Aorta (tissue), 5 donors: ENCODE measurements at places on chromosomes 12 and 14. TPM values are rescaled to one million over a fixed set of nuclear protein-coding genes. Genes with fewer than 3 reads are reported as not detected.

DNA sequence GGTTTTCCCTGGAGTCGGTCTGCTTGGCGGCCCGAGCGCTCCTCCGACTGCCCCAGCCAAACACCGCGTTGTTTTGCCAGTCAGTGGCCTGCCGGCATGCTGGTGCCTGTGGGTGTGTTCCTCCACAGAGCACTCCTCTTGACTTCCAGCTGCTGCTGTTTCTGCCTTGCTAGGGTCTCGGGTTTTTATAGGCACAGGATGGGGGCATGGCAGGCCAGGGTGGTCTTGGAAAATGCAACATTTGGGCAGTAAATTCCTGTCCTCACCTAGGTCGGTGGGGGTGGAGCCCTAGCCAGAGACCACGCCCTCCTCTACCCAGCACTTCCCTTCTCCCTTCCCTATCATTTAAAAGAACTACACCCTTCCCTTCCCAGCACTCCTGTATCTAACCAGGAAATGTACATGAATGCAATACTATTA, 34.7 kb upstream of the VASH1 start:
- H3K4me3 ChIP-seq = no peak overlapping the region
- H3K27me3 ChIP-seq = peaks cover 1% of the 10 kb centered on the region
- H3K4me1 ChIP-seq = no peaks in the 10 kb centered on the region
- DNase-seq = no peak
- no peaks in the 10 kb centered on the region for H3K36me3 ChIP-seq
- no peak overlapping the region for H3K27ac ChIP-seq

GRCh38 chr14:70916799-70917198, 9.5 kb downstream of the PCNX1 start:
- H3K27ac ChIP-seq = no peak overlapping the region
- H3K4me3 ChIP-seq = no peak overlapping the region
- H3K4me1 ChIP-seq = no peaks in the 10 kb centered on the region
- H3K36me3 ChIP-seq = no peaks in the 10 kb centered on the region
- H3K27me3 ChIP-seq = no peaks in the 10 kb centered on the region
- no peak for DNase-seq

- H3K27ac ChIP-seq = no peak overlapping the region
- no peaks in the 10 kb centered on the region for H3K27me3 ChIP-seq
- DNase-seq = peak; percentile 94
- no peaks in the 10 kb centered on the region for H3K36me3 ChIP-seq
- no peaks in the 10 kb centered on the region for H3K4me1 ChIP-seq
Observed at GRCh38 chr12:106303202-106303820, 778 bp downstream of the TCP11L2 start.

DNA sequence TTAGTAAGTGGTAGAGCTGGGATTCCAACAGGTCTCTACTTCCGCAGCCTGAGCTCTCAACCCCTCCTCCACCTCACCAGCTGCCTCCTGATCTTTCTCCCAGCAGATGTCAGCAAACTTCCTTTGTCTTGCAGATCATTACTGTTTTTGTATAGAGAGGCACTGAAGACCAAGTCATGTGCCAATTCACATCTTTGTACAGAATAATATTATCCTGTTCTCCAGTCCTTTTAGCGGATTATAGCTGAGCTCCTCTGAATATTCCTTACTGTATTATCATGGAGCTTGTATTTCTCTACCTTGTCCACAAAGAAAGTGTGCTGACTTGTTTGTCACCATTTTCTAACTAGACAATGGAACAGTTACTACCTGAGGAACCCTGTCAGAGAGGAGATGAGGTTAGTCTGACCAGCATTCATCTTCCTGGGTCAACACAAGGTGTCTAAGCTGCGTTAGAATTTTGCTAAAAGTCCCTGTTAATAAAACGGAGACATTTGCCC, 142.3 kb upstream of the ARHGAP5 start:
- no peaks in the 10 kb centered on the region for H3K4me1 ChIP-seq
- H3K36me3 ChIP-seq = peaks cover 1% of the 10 kb centered on the region
- no peak for DNase-seq
- H3K27ac ChIP-seq = no peak overlapping the region
- H3K27me3 ChIP-seq = no peaks in the 10 kb centered on the region

DNA sequence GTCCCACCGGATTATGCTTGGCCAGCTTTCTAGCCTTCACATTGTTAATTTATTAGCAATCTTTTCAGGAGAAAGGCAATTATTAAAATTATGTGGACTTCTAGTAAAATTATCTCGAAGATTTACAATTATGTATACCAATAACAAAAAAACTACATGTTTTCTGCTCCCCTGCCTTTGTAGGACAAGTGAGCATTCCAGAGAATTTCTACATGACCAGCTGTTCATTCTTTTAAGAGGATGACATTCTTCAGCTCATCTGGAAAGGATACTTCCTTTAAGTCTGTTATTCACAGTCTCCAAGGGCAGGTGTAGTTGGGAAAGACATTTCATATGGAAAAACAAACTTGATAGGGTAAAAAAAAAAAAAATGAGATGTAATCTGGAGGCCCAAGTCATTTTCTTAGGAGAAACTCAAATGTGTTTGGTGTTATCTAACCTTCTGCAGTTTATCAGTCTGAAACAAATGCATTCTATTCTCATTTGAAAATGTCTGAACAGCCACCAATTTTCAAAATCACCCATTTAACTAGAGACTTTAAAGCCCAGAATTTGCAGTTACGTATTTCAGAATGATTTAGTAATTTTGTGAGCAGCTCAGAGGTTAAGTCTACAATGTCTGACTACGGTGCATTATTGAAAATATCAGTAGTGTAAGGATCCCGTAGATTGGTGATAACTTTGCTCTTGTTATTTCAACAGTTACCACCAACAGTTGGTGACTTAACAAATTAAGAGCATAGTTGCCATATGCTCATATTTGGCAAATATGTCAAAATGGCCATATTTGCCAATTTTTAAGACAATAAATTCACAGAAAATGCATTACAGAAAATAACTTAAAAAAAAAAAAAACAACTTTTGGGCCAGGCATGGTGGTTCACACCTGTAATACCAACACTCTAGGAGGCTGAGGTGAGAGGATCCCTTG, 1.8 kb upstream of the PHLDA1 start:
- H3K27me3 ChIP-seq = no peaks in the 10 kb centered on the region
- no peaks in the 10 kb centered on the region for H3K4me1 ChIP-seq
- peak overlapping the region; percentile 8 for H3K27ac ChIP-seq
- no peak overlapping the region for H3K4me3 ChIP-seq

DNA sequence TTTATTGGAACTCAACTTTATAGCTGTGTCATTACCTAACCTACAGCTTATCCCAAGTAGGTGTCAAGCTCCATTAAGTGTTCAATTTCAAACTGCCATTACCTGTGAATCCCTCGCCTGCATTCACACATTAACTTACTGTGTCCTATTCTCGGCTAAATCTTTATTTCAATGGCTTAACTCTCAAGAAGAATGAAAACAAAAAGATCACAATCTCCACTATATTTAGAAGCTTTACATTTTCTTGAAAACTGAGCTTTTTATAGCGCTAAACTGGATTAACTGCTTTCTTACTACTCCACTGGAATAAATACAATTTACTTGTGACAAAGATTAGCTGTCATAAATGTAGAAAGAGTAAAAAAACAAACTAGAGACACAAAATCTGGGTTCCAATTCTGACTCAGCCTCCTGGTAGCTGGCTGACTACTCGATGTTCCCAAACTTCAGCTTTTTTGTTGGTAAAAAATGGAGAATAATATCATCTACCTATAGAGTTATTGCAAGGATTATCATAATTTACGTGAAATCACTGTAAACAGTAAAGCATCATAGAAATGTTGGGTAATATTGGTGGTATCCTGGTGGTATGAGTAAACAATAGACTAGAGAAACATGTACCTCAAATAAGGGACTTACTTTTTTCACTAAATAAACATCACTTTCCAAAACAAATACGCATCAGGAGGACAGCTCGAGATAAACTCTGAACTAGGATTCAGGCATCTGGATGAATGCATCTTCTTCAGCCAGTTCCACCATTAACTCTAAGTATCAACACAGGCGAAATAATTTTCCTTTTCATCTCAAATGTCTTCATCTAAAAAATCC, 1.7 kb downstream of the RALGAPA1 start:
- H3K4me1 ChIP-seq = no peaks in the 10 kb centered on the region
- no peak overlapping the region for H3K27ac ChIP-seq
- H3K27me3 ChIP-seq = no peaks in the 10 kb centered on the region
- peak overlapping the region; percentile 43 for H3K4me3 ChIP-seq
- H3K36me3 ChIP-seq = no peaks in the 10 kb centered on the region
- no peak for DNase-seq

DNA sequence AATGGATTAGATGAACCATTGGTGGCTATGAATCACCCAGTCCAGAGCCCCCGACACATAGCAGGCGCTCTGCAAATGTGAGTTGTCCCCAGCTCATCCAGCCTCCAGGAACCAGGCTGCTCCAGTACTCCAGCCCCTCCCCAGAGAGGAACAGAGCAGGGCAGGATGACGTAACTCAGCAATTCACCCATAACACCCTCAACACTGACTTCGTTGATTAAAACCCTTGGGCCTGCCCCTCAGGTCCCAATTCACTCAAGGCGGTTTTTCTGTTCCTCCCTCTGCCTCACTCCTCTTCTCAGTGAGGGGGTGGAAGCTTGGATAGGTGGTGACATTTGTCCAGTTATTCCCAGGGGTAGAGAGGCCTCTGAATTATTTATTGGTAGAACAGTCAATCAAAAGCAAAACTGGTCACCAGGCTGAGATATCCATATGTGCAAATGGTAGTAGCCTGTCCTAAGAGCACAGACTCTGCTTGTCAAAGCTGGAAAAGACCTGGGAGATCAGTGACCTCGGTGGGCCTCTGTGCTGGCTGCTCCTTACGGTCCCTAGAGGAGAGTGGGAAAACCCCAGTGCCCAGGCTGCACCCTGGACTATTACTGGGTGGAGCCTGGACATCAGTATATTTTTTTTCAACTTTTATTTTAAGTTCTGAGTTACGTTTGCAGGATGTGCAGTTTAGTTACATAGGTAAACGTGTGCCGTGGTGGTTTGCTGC, 97.0 kb downstream of the CMKLR1 start:
- H3K36me3 ChIP-seq = no peaks in the 10 kb centered on the region
- H3K27me3 ChIP-seq = no peaks in the 10 kb centered on the region
- no peak for DNase-seq
- H3K4me3 ChIP-seq = no peak overlapping the region
- H3K4me1 ChIP-seq = no peaks in the 10 kb centered on the region
- H3K27ac ChIP-seq = no peak overlapping the region

DNA sequence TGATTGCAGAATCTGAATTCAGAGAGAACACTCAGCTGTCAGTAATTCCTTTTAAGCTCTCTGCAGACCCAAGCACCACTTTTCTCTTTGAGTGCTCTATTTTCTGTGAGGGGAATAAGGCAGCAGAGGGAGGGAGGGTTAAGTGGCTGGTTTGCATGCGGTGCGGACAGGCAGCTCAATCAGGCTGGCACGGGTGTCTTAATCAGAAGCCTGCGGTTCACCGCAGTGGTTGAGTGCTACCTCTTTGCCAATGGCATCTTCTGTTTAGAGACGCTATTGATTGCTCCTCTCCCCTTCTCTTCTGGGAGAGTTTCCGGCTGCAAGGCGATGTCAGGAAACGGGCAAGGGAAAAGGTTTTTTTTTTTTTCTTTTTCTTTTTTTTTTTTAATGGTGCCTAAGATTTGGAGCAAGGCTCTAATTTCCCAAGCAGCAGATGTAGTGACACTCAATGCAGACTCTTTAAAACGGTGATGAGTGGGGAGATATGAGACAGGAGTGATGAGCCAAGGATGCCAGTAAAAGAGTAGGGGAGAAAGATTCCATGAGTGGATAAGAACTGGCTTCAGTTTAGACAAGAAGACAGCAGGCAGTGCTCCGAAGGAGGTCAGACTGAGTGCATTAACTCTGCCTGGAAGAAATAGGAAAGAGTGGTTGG, 533.7 kb upstream of the SEL1L start:
- H3K27me3 ChIP-seq = no peaks in the 10 kb centered on the region
- H3K4me3 ChIP-seq = no peak overlapping the region
- H3K36me3 ChIP-seq = no peaks in the 10 kb centered on the region
- no peak overlapping the region for H3K27ac ChIP-seq

DNA sequence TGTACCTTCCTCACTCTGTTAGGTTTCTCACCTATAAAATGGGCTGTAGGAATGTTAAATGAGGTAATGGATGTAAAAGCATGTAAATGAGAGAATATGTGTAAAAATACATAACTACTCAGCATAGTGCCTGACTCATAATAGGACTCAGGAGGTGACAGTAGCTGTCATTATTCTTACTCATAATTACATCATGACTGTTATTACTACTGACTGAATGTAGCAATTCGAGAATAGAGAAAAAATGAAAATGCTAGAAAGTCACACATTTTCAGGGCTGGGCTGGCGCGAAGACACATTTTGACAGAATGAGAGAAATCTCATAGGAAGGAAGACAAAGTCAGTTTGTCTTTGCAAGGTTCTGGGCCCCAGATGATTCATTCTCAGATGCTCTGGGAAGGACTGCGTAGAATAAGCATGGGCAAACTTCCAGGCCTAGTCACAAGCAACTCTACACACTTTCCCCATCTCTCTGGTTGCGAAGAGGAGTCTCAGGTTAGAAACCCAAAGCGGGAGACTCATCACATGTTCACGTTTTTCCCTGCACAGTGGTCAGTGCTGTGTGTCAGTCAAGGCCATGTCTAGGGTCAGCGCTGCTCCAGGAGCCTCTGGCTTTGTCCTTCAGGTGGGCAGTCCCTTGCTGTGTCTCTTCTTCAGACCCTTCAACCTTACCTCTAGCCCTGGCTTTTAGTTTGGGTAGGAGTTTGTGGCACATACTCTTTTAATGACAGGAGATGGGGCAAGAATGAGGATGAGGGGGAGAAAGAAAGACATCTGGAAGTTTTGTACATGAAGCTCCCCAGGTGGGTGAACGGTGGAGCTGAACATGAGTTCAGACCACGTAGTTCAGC, 8.4 kb downstream of the GPRC5A start:
- no peaks in the 10 kb centered on the region for H3K36me3 ChIP-seq
- peak overlapping the region; percentile 91 for H3K27ac ChIP-seq
- H3K27me3 ChIP-seq = no peaks in the 10 kb centered on the region
- H3K4me3 ChIP-seq = no peak overlapping the region

DNA sequence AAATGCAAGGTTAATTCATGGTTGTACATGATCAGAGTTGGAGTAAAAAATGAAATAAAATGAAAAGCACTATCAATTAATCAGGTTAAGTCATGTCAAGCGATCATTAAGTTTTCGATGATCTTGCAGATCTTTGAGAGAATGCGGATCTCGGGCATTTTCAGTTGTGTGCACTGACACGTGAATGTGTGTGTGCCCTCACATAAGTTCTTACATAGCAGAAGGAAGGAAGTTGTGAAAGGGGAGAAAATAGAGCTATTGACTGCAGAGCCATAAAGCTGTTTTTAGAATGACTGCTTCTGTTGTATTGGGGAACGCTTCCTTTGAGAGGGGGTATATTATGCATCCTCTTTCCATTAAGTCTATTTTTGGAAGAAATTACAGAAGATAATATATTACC, 101.3 kb downstream of the HMGA2 start:
- H3K27me3 ChIP-seq = no peaks in the 10 kb centered on the region
- H3K4me3 ChIP-seq = no peak overlapping the region
- DNase-seq = no peak
- no peaks in the 10 kb centered on the region for H3K36me3 ChIP-seq
- no peak overlapping the region for H3K27ac ChIP-seq

The EMP1 gene
- total RNA-seq = 593 TPM

The RGS6 gene
- total RNA-seq = 2.0 TPM

The COX8C gene
- not detected for total RNA-seq
